ENCODE measurements at places on chromosomes 2 and 18.

DNA sequence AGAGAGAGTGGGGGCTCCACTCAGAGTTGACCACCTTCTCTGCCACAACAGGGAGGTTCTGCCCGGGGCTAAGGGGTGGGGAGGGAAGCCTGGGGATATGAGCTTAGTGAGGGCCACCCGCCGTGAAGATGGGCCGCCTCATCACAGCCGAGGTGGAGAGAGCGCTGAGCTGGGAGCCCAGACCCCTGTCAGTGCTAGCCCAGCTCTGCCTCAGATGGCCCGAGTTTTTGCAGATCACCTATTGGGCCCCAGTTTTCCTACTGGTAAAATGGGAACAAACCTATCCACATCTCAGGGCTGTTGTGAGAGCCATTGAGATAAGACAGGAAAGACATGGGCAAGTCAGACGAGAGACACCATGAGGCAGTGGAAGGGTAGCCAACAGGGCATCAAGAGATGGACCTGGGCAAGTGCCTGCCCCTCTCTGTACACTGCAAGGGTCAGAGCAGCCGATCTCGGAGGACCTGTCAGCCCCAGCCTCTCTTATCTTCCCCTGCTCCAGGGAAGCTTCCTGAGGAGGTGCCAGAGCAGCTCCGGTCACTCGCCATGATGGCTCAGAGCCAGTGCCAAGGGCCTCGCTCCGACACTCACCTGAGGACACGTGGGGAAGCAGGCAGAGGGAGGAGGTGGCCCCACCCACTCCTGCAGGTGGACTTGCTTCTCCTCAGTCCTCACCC, 88.9 kb downstream of the MCFD2 start:
- no peak for DNase-seq

DNA sequence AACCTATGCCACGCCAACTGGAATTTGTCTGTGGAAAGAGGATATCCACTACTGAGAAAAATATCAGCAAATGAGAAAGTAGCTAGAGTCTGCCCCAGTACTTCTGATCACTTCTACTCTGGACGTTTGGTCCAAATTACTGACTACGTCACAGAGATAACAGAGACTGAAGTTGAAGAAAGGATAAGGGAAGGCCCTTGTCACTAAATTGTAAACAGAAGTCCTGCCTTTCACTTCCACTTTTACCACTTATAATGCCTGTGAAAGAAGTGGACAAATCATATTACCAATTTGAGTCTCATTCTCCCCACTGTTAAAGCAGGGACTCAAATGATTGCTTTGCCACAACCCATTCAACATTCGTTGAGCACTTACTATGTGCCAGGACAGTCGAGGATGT, 173.9 kb upstream of the ERBB4 start:
- no peak for DNase-seq

DNA sequence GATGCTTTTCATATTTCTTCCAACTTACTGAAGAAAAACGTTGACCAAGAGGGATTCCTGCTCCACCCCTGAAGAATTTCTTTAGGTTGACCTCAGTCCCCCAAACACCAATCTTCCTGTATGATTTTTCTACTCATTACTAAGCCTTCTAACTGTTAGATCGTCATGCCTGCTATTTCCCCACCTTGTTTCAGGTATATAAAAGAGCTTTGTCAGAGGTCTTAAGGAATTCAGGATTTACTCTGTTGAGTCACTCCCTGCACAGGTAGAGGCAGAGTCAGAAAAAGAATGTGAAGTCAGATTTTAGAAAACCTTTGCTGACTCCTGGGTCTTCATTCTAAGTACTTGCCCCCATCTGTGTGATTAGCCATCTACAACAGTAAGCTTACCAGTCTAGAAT, 83.8 kb upstream of the NOSTRIN start:
- no peak for DNase-seq

DNA sequence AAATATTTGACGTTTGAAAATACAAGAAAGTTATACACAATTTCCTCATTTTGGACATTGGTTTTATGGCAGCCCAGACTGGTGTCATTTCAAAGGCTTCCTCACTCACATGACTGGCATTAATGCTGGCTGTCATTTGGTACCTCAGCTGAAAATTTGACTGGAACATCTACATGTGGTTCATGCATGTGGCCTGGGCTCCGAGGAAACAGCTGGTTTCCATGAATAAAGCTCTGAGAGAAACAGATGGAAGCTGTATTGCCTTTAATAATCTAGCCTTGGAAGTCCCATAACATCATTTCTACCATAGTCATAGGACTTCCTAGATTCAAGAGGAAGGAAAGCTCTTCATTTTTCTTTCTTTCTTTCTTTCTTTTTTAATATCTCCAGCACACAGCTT, 42.9 kb upstream of the RIT2 start:
- DNase-seq = no peak

- DNase-seq = no peak
These were observed 258.9 kb downstream of the CYRIA start for GRCh38 chr2:16406496-16407289.

DNA sequence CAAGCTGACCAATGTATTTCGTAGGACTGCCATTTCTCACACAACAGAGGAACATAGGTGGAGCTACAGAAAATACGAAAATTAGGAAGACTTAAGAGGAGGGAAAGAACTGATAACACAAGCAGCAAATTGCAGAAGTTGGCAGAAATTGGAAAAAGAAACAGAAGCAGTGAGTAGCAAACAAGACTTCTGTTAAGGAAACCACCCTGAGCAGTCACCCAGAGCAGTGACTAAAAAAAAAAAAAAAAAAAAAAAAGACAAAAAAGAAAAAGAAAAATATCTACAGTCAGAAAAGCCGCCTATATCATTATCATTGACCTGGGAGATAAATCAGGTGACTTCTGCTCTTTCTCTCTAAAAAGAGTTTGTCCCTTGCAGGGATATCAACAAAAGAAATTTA, 21.4 kb downstream of the STK17B start:
- DNase-seq = no peak

- DNase-seq = no peak
These were observed 804.7 kb upstream of the PIK3C3 start for GRCh38 chr18:41150316-41150715.

DNA sequence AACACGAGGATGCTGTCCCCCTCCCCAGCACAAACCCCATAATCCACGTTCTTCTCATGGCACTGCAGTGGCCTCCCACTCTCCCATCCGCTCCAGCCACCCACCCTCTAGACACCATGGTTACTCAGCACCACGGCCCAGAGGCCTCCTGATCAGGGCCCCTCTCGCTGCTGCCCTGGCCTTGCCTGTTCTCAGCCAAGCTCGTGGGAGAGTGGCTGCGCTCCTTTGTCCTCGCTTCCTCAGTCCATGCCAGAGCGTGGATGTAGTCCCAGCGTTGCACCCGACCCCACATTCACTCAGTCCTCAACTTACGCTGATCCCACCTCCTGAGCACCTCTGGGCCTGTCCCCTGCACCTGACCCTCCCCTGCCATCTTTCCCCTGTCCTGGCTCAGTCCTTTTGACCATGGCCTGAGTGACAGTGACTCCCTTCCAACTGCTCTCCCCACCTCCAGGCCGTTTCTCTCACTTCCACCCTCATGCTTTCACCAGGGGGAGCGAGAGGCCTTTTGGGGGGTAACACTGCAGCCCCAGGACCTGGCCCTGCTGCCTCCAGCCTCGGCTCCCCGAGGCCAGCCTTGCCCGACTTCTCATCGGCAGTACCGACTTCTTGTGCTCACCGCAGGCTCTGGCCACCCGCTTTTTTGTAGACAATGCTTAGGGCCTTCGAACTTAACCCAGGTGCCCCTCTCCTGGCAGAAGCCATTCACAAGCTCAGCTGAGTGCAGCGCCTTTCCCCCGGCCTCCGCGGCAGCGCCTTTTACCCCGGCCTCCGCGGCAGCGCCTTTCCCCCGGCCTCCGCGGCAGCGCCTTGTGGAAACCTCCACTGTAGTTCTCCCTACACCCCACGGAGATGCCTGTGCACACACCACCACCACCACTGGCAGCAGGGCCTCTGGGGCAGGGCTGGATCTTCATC, 131.4 kb downstream of the CLIP4 start:
- DNase-seq = no peak

DNA sequence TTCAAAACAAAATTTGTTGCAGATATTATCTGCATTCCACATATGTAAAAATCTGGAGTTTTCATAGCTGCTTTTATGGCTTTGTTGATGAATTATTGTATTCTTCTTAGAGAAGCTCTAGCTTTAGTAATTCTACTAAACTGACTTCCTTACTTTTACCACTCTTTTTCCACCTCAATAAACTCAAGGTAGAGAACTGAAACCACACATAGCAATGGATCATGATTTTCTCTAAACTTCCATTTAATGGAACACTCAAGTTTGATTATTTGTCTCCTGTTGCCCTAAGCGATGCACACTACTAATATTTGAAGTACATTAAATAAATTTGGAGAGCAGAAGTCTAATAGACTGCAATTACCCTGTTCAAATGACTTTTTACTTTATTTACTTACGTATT, 192.0 kb downstream of the NBAS start:
- no peak for DNase-seq

DNA sequence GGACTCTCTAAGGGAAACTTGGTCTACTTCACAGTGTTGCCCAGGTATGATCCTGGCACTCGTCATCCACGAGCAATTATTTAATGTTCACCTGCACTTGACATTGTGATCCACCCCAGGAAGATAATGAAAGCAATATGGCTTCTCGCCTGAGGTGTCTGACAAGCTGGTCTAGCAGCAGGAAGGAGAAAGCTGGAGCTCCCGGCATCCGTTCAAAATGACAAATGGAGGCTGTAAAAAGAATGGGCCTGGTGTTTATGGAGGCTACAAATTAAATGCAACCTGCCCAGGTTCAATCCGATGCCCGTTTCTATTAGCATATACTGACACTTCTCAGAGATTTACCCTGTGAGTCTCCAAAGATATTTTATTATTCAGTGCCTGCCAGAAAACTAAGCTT, 317.6 kb downstream of the CTNNA2 start:
- DNase-seq = no peak

DNA sequence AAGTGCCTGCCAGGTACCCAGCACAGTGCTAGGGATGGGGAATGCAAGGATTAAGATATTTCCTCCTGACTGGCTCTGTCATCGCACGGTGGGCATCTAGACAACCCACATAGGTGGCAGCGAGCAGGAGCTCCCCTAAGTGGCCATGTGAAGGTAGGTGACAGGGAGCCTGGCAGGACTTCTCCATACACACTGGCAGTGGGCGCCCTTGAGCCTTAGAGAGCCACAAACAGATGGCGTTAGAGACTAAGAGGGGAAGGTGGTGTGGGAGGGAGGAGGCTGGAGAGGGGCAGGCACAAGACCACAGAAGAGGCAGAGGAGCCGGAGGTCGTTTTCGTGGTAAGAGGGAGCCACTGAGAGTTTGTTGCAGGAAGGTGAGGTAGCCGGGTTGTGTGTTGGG, 15.2 kb downstream of the PRELID3A start:
- DNase-seq = no peak

- no peak for DNase-seq
These were observed 1.7 kb downstream of the ERFE start for GRCh38 chr2:238160206-238161129.

DNA sequence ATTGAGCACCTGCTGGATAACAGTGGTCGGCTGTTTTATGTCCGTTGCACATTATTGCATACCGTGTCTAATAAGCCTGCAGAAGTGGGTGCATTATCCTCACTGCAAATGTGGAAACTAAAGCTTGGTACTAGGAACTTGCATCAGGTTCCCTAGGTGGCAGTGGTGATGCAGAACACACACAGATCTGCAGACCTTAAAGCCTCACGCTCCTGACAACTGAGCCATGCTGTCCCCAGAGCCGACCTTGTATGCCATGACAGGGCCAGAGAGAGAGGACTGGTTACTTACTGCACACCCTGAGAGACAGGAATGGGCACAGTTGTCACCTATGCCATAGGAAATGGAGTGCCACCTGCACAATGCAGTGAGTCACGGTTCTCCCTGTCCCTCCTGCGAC, 151.8 kb downstream of the SH3RF3 start:
- DNase-seq = no peak

DNA sequence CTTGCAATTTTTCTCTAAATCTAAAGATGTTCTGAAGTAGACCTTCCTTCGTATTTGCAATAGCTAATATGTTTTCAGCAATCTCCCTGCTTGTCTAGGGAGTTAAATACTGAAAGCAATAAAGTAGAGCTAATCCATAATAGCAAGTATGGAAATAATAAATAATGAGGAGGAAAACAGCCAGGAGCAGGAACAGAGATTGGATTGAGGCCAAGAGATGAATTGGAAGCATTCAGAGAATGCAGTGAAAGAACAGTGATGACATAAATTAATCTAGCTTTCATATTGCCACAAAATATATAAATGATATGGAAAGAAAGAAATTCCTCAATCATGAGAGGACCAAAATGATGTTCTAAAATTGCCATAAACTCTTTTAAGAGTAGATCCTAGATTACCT, 679.7 kb downstream of the METTL4 start:
- DNase-seq = no peak
